Activated CD4-positive, alpha-beta T cell treated with anti-CD3 and anti-CD28 coated beads, Interleukin-2, amount 10 ng/mL, durations not matched to agents 7 days and 5 days (primary cell): ENCODE measurements at places on chromosomes 7 and 10. TPM values are rescaled to one million over a fixed set of nuclear protein-coding genes. Genes with fewer than 3 reads are reported as not detected.

The PHYHIPL gene
- not detected for total RNA-seq

The AOC1 gene
- total RNA-seq = not detected

The OPN4 gene
- not detected for total RNA-seq

GRCh38 chr10:34959321-34959720 is 130.8 kb downstream of the CUL2 start:
- H3K4me1 ChIP-seq = no peaks in the 10 kb centered on the region
- H3K27me3 ChIP-seq = no peaks in the 10 kb centered on the region
- H3K27ac ChIP-seq = no peak overlapping the region
- no peaks in the 10 kb centered on the region for H3K36me3 ChIP-seq
- no peak for DNase-seq

DNA sequence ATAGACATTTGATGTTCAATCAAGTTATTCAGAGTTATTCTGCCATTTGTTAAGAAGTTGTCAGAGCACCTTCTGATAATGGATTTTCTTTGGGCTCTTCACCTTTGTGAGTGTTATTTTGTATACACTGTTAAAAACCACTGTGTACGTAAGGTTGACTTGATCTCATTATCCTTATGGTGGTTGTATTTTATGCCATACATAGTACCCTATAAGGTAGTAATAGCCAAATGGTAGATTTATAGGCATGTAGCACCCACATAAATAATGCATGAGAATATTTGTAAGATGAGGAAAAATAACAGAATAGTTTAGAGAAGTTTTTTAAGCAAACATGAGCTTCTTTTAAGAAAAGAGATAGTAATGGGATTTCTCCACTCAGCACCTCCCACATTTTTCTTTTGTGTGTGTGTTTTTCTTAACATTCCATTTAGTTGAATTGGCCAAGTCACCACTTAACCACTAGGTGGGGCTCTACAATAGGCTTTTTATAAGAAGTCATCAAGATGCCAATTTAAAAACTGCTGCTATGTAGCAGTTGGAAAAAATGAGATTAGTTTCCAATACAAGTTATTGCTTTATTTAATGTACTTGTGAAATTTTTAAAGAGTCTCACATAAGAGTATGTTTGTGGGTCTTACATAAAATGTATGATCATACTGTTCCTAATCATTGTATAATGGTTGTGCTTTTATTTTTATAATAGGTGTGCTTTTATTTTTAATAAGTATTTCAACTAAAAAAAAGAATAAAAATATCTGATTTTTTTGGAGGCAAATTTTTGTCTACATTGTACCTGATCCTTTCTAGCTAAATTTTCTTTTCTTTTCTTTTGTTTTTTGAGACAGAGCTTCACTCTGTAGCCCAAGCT is 41.1 kb upstream of the STMP1 start:
- peaks cover 3% of the 10 kb centered on the region for H3K4me1 ChIP-seq
- peaks cover 42% of the 10 kb centered on the region for H3K36me3 ChIP-seq
- H3K27ac ChIP-seq = no peak overlapping the region

- H3K27me3 ChIP-seq = peaks cover 5% of the 10 kb centered on the region
- no peak for DNase-seq
- H3K4me1 ChIP-seq = no peaks in the 10 kb centered on the region
These were observed 283.2 kb upstream of the CELF2 start for GRCh38 chr10:10734356-10735064.

DNA sequence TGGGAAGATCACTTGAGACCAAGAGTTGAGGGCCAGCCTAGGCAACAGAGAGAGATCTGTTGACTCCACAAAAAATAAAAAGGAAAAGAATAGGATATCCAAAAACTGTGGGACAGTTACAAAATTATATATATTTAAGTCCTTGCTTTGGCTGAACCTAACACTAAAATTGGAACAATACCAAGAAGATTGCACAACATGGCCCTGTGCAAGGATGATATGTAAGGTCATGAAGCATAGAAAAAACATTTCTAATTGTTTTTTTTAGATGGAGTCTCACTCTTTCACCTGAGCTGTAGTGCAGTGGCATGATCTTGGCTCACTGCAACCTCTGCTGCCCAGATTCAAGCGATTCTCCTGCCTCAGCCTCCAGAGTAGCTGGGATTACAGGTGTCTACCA is 139.0 kb downstream of the TPST1 start:
- H3K27me3 ChIP-seq = peaks cover 12% of the 10 kb centered on the region
- H3K36me3 ChIP-seq = no peaks in the 10 kb centered on the region
- no peak overlapping the region for H3K4me3 ChIP-seq
- DNase-seq = no peak

DNA sequence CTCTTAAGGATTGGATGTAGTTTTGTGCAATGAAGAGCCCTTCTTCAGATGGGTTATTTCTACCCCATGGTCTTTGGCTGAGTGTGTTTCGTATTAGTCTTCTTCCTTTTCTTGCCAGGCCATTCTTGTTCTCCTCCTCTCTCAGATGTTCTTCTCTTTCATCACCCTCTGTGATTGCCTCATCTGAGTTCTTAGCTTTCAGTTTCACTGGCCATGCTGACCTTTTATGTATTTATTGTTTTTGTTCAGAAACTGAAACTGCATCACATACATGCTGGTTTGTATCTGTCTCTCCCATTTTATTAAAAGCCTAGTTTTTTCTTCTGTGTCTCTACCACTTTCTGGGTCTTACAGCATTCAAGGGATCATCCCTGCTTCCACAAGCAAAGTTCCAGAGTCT is 21.7 kb upstream of the PCGF5 start:
- H3K4me3 ChIP-seq = peak overlapping the region; percentile 18
- peaks cover 21% of the 10 kb centered on the region for H3K36me3 ChIP-seq
- peaks cover 80% of the 10 kb centered on the region for H3K4me1 ChIP-seq
- no peaks in the 10 kb centered on the region for H3K27me3 ChIP-seq
- peak; percentile 51 for DNase-seq

The WNT16 gene
- total RNA-seq = not detected

The CTTNBP2 gene
- total RNA-seq = not detected

GRCh38 chr10:108836362-108836761 is 1086.9 kb downstream of the XPNPEP1 start:
- H3K4me1 ChIP-seq = no peaks in the 10 kb centered on the region
- no peak for DNase-seq
- H3K27me3 ChIP-seq = no peaks in the 10 kb centered on the region
- H3K27ac ChIP-seq = no peak overlapping the region
- H3K36me3 ChIP-seq = no peaks in the 10 kb centered on the region

The RBP4 gene
- total RNA-seq = not detected

- H3K27me3 ChIP-seq = peaks cover 12% of the 10 kb centered on the region
- no peak for DNase-seq
- no peak overlapping the region for H3K4me3 ChIP-seq
These were observed 18.7 kb downstream of the FAM25A start for GRCh38 chr10:87038786-87039185.

The OPN1SW gene
- not detected for total RNA-seq

- no peak for DNase-seq
- peaks cover 38% of the 10 kb centered on the region for H3K27me3 ChIP-seq
- H3K4me1 ChIP-seq = peaks cover 5% of the 10 kb centered on the region
- no peaks in the 10 kb centered on the region for H3K36me3 ChIP-seq
- H3K4me3 ChIP-seq = peak within 1 kb of the TSS; percentile 53
- H3K27ac ChIP-seq = peak within 1 kb of the TSS; percentile 54
These were observed at the start of gene TCERG1L for GRCh38 chr10:131311661-131312477. TCERG1L (minus strand) TSS chr10:131311721; CDS start chr10:131311635, 86 bp downstream.

The IRF5 gene
- 6.5 TPM for total RNA-seq

- no peak for DNase-seq
- no peaks in the 10 kb centered on the region for H3K27me3 ChIP-seq
- H3K27ac ChIP-seq = no peak overlapping the region
- no peaks in the 10 kb centered on the region for H3K36me3 ChIP-seq
- no peak overlapping the region for H3K4me3 ChIP-seq
These were observed 167.9 kb upstream of the ZMIZ1 start for GRCh38 chr10:78900715-78901430.

The ITGA8 gene
- not detected for total RNA-seq

GRCh38 chr7:158735935-158736334 is 31.3 kb upstream of the NCAPG2 start:
- DNase-seq = no peak
- H3K27me3 ChIP-seq = no peaks in the 10 kb centered on the region
- H3K4me3 ChIP-seq = no peak overlapping the region

DNA sequence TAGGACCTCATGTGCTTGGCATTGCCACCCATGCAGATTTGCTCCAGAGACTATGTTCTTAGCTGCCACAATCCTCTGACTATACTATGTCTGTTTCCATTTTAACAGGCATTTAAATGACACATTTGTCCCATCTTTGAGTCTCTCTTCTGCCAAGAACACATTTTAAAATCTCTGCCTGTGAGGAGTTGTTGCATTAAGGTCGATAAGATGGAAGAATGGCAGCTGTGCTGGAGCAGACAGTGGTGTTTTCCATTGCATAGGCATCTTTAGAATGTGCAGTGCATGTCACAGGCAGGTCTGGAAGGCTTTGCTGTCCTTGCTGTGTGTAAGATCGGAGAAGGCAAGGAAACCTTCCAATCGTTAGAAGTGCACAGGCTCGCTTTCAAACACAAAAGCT is 70.9 kb upstream of the CELF2 start:
- peaks cover 6% of the 10 kb centered on the region for H3K27me3 ChIP-seq
- no peaks in the 10 kb centered on the region for H3K36me3 ChIP-seq
- no peaks in the 10 kb centered on the region for H3K4me1 ChIP-seq

- H3K4me1 ChIP-seq = no peaks in the 10 kb centered on the region
- H3K36me3 ChIP-seq = no peaks in the 10 kb centered on the region
- no peak overlapping the region for H3K27ac ChIP-seq
- no peaks in the 10 kb centered on the region for H3K27me3 ChIP-seq
- no peak overlapping the region for H3K4me3 ChIP-seq
These were observed 112.8 kb downstream of the BUB3 start for GRCh38 chr10:123266971-123267370.

DNA sequence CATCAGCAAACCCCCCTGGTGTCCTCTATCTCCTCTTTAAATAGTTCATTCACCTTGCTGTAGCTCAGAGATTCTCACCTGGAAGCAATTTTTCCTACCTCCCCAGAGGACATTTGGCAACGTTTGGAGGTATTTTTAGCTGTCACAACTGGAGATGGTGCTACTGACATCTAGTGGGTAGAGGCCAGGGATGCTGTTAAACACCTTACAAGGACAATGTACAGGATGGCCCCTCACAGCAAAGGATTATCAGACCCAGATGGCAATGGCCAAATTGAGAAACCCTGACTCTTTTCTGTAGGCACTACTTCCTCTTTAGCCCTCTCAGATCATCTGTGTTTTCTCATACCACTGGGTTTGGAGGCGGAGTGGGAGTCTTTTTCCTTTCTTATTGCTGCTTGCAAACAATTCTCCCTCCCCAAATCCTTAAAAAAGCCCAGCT is 13.2 kb upstream of the TRA2A start:
- peaks cover 6% of the 10 kb centered on the region for H3K36me3 ChIP-seq
- peak; percentile 44 for DNase-seq
- H3K4me1 ChIP-seq = peaks cover 16% of the 10 kb centered on the region
- H3K27me3 ChIP-seq = no peaks in the 10 kb centered on the region
- no peak overlapping the region for H3K4me3 ChIP-seq

DNA sequence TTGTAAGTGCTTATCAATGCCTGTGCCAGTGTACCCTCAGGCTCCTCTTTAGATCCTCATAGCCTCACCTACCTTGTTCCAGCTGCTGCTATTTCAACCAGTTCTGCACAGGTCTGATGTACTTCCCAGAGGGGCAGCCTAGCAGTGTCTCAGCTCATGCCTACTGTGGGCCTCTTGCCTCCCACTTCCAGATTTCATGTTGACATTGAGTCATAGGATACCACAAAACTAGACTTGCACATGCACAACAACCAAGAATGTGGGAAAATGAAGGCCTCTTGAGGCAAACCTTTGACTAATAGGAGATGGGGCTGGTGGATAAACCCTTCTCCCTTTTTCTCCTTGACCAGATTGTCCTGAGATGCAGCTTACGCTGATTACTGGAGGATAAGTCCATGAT is 31.0 kb downstream of the PON3 start:
- no peak overlapping the region for H3K27ac ChIP-seq
- H3K4me1 ChIP-seq = no peaks in the 10 kb centered on the region
- H3K27me3 ChIP-seq = peaks cover 2% of the 10 kb centered on the region
- H3K4me3 ChIP-seq = no peak overlapping the region
- no peaks in the 10 kb centered on the region for H3K36me3 ChIP-seq

The FZD8 gene
- total RNA-seq = 0.22 TPM
